ENCODE measurements at places on chromosomes 16 and 17.

DNA sequence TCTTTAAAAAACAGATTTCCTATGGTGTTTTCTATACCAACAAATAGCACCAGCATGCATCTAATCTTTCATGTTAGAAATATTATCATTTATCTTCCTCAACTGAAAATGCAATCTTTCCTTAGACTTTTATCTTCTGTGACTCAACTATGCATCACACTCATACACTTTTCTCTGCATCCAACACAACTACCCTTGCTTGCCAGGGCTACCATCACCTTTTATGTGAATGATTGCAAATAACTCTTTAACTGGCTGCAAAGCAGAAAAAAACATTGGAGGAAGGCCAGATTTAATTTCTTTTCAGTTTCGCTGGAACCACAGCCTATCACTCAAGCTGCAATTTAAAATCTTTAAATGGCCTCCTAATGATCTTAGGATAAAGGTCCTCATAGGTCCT is 212.9 kb downstream of the CDH8 start:
- no peak for DNase-seq

DNA sequence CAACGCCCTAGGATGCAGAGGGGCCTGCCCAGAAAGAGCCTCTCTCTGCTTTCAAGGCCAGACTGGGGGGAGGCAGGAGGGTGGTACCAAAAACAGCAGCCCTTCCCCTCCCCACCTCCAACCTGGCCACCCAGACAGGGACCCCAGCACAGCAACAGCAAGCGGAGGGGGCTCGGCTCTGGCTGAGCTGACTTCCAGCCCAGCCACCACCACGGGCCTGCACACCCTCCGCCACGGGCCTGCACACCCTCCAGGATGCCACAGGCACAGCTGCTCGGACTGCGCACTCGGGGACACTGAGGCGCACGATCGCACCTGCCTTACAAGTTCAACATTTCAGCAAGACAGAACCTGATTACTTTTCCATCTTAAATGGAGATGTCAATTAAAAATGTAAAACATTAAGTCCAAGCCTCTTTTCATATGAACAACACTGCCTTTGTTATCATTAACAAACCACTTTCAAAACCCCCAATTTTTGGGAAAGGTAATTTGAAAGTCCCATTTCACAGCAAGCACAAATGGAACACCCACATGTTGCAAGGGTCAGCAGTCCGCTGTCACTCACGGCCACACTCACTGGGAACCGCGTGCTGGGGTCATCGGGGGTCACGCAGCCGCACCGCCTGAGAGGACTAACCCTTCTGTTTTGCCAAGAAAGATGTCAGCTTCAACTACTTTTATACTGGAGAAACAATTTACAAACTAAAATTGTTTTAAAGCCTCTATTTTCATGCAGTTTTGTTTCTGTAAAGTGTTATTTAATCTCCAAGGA is 76.4 kb downstream of the ANKRD11 start:
- DNase-seq, result no peak

GRCh38 chr16:13018026-13018425 is 116.6 kb downstream of the SHISA9 start:
- no peak for DNase-seq

DNA sequence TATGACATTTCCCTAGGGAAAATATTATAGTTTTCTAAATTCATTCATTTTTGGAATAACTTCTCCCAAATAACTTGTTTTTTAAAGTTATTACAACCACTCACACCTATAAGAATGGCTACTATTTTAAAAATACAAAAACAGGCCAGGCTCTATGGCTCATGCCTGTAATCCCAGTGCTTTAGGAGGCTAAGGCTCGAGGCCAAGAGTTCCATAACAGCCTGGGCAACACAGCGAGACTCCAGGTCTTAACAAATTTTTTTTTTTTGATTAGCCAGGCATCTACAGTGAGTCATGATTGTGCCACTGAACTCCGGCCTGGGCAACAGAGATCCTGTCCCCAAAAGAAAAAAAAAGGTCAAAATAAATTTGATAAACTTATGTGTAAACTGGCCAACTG is 43.6 kb upstream of the YPEL2 start:
- DNase-seq, result no peak

DNA sequence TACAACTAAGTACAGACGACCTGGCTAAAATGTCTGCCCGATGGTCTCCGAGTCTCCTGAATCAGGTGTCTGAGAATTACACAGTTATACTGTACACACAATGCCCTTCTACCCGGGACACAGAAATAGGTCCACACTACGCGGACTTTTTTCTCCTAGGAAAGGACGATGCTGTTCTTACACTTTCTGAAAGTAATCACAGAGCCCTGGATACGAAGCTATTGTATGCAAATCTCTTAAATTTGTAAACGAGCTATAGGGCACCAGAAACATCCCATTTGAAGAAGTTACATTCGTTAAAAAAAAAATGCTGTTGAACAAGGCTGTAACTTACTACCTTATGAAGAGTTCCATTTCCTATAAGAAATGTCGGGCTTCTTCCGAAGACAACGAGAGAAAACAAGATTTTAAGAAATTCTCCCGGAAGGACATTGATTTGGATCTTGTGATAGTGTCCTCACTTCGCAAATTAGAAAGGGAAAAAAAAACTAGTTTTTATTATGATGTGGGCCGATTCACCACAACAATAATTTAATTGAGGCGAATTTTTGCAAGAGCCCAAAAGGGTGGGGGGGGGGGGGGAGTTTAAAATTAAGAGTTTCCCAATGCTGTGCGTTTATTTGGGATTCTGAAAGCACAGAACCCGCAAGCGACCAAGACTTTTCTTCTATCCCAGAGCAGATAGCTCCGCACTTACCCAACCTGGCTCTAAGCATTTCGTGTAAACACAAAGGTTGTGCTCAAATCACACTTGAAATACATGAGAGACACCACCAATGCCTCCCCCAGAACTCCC is 1.5 kb upstream of the SOX9 start:
- DNase-seq, result no peak

DNA sequence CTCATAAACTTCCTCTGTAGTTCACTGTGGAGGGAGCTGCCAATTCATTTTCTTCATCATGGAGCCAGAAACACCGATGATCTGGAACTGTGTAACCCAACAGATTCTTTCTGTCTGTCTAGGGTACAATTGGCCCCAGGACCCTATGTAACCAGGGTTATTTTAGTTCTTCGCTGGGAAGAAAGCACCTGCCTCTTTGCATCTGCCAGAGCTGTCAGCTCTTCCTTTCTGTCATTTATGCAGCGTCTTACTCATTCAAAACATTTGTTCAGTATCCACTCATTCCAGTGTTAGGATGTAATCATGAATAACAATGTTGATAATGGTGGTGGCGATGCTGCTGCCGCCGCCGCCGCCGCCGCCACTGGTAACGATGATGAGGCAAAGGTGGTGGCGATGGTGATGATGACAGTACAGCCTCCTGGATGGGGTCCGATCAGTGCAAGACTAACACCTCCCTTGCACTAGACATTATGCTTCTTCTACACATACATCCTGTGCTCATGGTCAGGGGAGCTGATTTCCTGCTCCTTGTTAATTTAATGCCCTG is 46.1 kb downstream of the IRX5 start:
- no peak for DNase-seq

DNA sequence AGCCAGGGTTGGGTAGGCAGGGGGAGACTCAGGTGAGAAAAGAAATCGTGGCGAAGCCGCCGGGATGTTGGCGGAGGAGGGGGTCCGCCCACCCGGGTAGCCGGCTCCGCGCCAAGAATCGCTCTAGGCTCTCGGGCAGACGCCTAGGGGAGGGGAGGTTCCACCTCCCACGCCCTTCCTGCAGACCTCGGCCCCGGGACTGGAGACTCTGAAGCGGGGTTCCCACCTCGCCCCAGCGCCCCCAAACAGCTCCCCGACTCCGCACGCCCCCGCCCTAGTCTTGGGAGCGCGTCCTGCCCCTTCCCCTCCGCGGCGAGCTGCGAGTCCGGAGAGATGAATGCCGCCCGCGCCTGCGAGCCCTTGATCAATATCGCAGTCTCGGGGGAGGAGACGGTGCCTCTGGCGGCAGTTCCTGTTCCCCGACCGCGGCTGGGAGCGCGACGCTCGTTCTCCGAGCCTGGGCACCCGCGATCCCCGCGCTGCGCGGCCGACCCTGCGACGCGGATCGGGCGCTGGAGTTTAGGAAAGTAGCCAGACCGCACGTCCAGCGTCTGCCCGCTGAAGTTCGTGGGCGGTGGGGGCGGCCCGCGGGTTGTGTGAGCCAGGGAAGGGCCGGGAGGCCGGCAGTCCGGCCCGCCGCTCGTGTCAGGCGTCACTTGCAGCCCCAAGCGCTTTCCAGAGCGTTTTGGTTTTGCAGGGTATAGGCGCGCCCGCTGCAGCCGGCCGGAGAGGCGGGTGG is 790 bp downstream of the CRHR1 start:
- DNase-seq, result peak; percentile 34

- DNase-seq, result no peak
Observed at GRCh38 chr16:425740-426114, 278 bp downstream of the RAB11FIP3 start.

- DNase-seq, result no peak
Observed at GRCh38 chr16:5330058-5330457, 232.5 kb upstream of the EEF2KMT start.

GRCh38 chr17:37219876-37220606 is 155.7 kb upstream of the C17orf78 start:
- DNase-seq, result no peak

DNA sequence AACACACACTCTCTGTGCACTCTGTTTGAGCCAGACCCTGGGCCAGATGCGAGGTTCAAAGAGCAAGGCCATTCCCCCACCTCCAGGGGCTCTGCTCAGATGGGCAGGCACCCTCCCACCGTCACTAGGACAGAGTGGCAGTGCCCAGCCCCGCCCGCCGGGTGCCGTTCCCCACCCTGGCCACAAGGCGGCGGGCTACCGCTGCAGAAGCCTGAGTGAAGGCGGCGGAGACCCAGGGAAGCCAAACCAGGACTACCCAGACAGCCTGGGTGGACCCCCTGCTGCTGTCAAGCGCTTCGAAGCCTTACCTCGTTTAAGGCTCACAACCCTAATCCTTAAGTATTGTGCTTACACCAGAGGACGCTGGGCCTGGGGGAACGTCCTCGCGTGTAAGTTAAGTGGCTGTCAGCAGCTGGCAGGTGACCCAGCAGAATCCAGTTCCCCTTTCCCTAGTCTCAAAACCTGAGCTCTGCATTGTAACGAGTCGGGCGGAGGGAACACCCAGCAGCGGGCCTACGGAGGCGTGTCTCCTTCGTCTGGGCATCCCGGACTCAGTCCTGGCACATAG is 4.5 kb downstream of the ARHGAP27 start:
- peak; percentile 90 for DNase-seq

- DNase-seq, result no peak
Observed at GRCh38 chr17:76912421-76913164, 44.4 kb downstream of the MGAT5B start.

- DNase-seq, result no peak
Observed at GRCh38 chr17:41406205-41406604, 8.8 kb upstream of the KRT31 start.

DNA sequence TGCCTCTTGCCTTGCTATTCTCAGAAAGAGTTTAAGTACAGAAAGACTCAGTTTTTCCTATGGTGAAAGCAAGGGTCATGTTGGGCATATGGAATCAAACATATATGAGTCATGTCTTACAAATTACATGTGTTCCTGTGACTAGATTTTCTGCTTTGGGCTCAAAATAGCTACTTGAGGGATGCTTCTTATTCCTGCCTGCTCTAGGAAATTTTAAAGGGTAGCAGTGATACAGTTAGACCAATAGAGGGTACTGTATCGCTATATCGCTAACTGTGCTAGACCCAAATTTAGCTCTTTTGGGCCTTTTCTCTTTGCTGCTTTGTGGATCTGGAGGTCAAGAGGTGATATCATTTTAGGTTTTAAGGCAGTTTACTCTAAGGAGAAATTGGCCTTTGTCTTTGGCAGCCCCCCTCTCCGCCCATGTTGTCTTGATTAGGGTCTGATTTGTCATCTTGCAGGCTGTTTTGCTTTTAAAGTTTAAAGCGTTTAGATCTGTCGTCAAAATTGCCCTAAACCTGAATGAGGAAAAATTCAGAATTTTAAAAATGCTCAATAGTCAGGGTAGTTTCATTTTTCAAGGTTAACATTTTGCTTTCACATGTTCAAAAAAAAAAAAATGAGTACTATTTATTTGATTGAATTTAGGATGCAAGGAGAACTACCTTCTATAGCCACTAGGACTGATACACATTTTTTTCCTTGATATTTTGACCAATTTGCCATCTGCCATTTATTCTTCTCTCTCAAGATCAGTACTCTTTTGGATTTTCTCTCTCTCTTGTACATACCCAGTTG is 8.8 kb downstream of the NFATC3 start:
- no peak for DNase-seq

DNA sequence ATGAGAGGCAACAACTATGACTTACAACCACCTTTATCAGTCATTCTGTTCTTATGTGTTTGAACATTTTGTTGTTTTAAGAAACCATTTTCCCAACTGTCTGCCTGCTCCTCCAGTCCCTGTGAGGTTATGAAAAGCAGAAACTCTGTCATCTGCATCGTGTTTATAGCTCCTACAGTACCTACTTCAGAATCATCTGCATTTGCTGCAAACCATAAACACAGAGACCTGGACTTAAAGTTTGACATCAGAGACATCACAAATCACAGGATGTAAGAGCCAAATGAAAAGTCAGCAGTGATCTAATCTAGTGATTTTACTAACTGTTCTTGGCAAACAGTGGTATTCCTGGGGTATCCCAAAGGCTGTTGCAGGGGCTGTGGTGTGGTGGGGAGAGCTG is 55.2 kb downstream of the CDH11 start:
- DNase-seq, result no peak

DNA sequence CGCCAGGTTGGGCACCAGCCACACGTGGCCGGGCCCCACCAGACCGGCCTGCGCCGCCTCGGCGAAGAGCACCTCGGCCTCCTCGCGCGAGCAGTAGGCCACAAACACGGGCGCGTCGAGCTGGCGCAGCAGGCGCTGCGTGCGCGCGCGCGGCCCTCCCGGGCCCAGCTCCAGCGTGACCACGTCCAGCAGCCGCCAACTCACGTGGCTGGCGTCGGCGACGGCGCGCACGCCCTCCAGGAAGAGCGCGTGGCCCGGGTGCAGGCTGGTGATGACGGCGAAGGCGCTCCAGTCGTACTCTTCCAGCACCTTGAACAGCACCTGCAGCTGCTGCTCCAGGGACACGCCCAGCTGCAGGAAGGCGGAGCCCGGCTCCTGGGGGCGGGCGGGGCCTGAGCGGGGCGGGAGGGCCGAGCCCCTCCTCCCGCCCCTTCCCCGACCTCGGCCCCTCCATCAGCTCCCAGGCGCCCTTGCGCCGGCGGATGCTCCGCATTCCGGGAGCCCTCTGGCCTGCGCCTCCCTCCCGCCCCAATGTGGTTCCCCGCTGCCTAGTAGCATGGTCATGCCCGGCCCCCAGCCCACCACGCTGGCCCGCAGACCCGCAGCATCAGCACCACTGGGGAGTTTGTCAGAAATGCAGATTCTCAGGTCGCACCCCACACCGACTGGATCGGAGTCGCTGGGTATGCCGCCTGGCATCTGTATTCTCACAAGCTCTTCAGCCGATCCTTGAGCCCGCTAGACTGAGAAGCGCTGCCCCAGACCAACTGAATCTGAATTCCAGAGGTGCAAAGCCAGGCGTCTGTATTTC is 7.2 kb downstream of the GRIN2C start:
- peak; percentile 47 for DNase-seq

Data from stimulated activated naive CD8-positive, alpha-beta T cell treated with anti-CD3 and anti-CD28 coated beads, Interleukin-15, amount 100 ng/mL, for 72 hours (primary cell).